ENCODE measurements at places on chromosomes 3 and 15. TPM values are rescaled to one million over a fixed set of nuclear protein-coding genes. Genes with fewer than 3 reads are reported as not detected.

- peak overlapping the region; percentile 32 for H3K27ac ChIP-seq
- no peak overlapping the region for H3K4me3 ChIP-seq
- peaks cover 4% of the 10 kb centered on the region for H3K4me1 ChIP-seq
- H3K36me3 ChIP-seq, result no peaks in the 10 kb centered on the region
- DNase-seq, result peak; percentile 79
Observed at GRCh38 chr15:64740311-64741170, 34.8 kb downstream of the RBPMS2 start.

- peak overlapping the region; percentile 11 for H3K27ac ChIP-seq
- H3K4me3 ChIP-seq, result peak overlapping the region; percentile 95
- peaks cover 5% of the 10 kb centered on the region for H3K4me1 ChIP-seq
- no peaks in the 10 kb centered on the region for H3K36me3 ChIP-seq
- peak; percentile 44 for DNase-seq
Observed at GRCh38 chr15:41333026-41333562, 413 bp downstream of the NUSAP1 start.

DNA sequence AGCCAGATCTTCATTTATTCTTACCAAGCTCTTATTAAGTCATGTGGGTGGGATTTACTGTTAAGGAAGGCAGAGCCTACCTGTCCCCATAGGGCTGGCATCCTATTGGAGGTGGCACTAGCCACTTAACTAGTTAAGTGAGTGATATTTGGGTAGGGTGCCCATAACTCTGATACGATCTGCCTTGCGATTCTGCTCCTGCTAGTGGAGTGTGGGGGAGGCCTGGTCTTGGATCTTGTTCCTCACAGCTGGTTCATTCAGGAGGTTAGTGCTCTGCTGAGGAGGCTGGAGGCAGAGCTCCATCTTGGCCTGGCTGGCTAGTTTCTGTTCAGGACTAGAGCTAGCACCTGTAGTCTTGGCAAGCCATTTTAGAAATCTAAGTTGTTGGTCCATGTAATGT lies 9.3 kb downstream of the BAHD1 start:
- no peak overlapping the region for H3K4me3 ChIP-seq
- no peaks in the 10 kb centered on the region for H3K4me1 ChIP-seq
- no peak overlapping the region for H3K27ac ChIP-seq

- no peaks in the 10 kb centered on the region for H3K36me3 ChIP-seq
- H3K27ac ChIP-seq, result no peak overlapping the region
- H3K4me1 ChIP-seq, result no peaks in the 10 kb centered on the region
Observed at GRCh38 chr3:177476921-177477435, 279.7 kb upstream of the TBL1XR1 start.

DNA sequence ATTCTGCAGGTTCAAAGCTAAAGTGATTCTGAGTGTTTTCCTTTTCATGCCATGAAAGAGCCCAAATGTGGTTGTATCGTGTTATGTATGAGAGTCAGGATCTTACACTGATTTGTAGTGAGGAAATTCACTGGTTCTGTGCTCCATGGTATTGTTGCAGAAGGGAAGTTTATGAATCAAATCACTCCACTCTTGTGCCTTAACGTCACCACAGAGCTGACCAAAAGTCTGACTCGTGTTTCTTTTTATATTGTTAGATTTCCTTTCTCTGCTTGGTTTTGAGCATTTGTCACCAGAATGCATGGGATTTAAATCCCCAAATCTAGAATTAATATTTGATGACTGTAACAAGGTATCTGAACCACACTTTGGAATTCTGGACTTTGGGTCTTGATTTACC lies 29.1 kb upstream of the SLC30A4 start:
- no peaks in the 10 kb centered on the region for H3K27me3 ChIP-seq
- H3K36me3 ChIP-seq, result no peaks in the 10 kb centered on the region
- H3K4me1 ChIP-seq, result no peaks in the 10 kb centered on the region
- H3K4me3 ChIP-seq, result no peak overlapping the region
- no peak for DNase-seq
- no peak overlapping the region for H3K27ac ChIP-seq

GRCh38 chr3:171176244-171176933 lies 149.9 kb upstream of the SLC2A2 start:
- DNase-seq, result no peak
- peaks cover 4% of the 10 kb centered on the region for H3K4me1 ChIP-seq
- no peak overlapping the region for H3K4me3 ChIP-seq
- H3K27me3 ChIP-seq, result no peaks in the 10 kb centered on the region
- no peak overlapping the region for H3K27ac ChIP-seq

DNA sequence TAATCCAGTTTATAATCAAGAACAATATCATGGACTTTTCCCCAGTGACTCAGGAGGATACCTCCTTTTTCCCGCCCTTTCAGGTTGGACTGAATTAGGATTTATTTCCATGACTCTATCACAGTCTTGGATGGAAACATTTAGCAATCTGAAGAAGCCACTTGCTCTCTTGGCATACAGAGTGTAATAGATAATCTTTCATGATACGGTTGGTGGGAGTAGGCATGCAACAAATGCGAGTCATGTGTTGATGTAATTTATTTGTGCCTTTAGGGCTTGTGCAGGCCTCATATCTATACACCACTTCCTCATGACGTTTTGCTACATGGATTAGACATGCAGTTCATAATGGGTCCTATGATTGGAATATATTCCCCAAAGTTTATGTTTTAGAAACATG lies 54.2 kb upstream of the MCTP2 start:
- no peaks in the 10 kb centered on the region for H3K4me1 ChIP-seq
- H3K36me3 ChIP-seq, result no peaks in the 10 kb centered on the region
- no peak overlapping the region for H3K27ac ChIP-seq

GRCh38 chr15:62277816-62278394 lies 112.8 kb upstream of the C2CD4B start:
- no peak for DNase-seq
- H3K4me1 ChIP-seq, result no peaks in the 10 kb centered on the region
- H3K27ac ChIP-seq, result no peak overlapping the region
- no peaks in the 10 kb centered on the region for H3K36me3 ChIP-seq
- H3K4me3 ChIP-seq, result no peak overlapping the region
- H3K27me3 ChIP-seq, result no peaks in the 10 kb centered on the region

DNA sequence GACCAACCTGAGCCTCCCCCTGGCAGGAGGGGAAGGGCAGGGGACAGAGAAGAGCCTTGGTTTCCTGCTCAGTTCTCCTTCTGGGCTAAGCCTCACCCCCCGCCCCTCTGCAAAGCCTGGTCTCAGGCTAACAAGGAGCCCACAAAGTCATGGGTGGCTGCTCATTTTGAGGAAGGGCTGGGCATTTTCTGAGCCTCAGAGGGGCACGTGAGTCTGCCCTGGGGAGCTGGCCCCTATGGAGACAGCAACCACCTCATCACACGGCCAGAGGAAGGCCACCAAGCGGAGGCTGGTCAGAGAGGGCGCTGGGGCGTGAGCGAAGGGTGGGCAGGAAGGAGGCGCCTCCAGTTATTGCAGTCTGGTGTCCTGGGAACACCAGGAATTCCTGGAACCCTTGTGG lies 18.7 kb downstream of the ABTB1 start:
- H3K27ac ChIP-seq, result no peak overlapping the region
- H3K4me3 ChIP-seq, result no peak overlapping the region
- peak; percentile 57 for DNase-seq
- H3K4me1 ChIP-seq, result no peaks in the 10 kb centered on the region
- no peaks in the 10 kb centered on the region for H3K27me3 ChIP-seq

DNA sequence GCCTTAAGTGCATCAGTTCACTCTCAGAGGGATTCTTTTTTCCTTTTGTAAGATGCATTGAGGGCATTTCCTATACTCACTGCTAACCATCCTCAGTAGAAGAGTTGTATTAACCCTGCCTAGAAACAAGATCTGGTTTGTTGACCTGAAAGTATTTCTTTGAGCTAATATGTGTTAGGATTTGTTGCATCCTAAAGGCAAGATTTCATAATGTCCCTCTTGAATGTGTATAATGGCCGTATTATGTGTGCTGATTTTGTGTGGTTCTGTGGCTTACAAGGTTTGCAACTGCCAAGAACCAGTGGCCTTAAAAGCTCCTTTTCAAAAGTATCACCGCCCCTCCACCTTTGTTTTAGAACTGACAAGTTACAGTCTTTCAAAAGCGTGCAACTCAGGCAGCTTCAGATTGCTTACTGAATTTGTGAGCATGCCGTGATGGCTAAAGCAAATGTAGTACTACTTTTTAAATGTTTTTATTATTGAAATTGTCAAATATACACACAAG lies 182.0 kb upstream of the BHLHE40 start:
- no peak overlapping the region for H3K4me3 ChIP-seq
- no peak overlapping the region for H3K27ac ChIP-seq
- H3K27me3 ChIP-seq, result no peaks in the 10 kb centered on the region
- peaks cover 4% of the 10 kb centered on the region for H3K4me1 ChIP-seq
- peaks cover 25% of the 10 kb centered on the region for H3K36me3 ChIP-seq

GRCh38 chr3:16795581-16795980 lies 89.2 kb upstream of the PLCL2 start:
- H3K36me3 ChIP-seq, result no peaks in the 10 kb centered on the region
- DNase-seq, result no peak
- H3K27ac ChIP-seq, result no peak overlapping the region

DNA sequence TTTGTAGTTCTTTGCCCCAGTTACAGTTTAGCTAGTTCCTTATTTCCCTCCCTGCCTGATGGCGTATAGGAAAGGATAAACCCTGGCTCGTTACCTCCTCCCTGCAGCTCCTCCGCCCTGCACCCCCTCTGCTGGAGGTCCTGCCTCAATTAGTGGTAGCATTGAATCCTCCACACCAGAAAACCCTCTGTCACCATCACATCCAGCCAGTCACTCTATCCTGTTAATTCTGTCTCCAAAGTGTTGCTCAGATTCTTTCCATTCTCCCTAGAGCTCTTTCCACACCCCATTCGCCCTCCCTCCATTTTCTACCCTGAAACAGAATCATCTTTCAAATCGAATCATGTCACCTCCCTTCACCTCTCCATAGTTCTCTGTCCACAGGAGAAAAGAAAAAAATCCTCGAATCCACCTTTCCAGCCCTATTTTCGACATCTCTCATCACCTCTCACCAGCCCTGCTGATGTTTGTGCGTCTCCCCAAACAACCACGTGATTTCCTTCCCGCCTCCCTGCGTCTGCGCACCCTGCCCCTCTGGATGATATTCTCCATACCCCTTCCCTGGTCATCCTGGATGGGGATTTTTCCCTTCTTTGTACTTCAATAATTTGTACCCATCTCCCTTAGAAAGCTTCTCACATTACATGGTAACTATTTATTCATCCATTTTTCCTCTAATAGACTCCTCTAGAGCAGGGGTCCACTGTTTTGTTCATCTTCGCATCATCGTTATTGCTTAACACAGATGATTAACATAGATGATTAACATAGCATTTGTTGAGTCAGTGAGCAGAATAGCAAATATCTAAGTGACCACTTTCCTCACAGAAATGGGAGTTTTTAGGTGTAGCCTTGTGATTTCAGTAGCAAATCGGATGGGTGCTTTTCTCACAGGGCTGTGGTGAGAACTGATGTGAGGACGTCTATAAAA lies 37.1 kb downstream of the MAP3K13 start:
- H3K27ac ChIP-seq, result no peak overlapping the region
- H3K4me3 ChIP-seq, result no peak overlapping the region
- H3K4me1 ChIP-seq, result peaks cover 4% of the 10 kb centered on the region
- DNase-seq, result no peak

GRCh38 chr3:31936420-31937060 lies 44.5 kb downstream of the OSBPL10 start:
- H3K4me1 ChIP-seq, result peaks cover 7% of the 10 kb centered on the region
- H3K36me3 ChIP-seq, result no peaks in the 10 kb centered on the region
- no peak for DNase-seq
- H3K27ac ChIP-seq, result no peak overlapping the region
- no peaks in the 10 kb centered on the region for H3K27me3 ChIP-seq
- no peak overlapping the region for H3K4me3 ChIP-seq

GRCh38 chr3:69579306-69580041 lies 159.8 kb upstream of the MITF start:
- no peak overlapping the region for H3K4me3 ChIP-seq
- no peak overlapping the region for H3K27ac ChIP-seq
- H3K4me1 ChIP-seq, result no peaks in the 10 kb centered on the region
- H3K36me3 ChIP-seq, result no peaks in the 10 kb centered on the region
- no peak for DNase-seq
- no peaks in the 10 kb centered on the region for H3K27me3 ChIP-seq

DNA sequence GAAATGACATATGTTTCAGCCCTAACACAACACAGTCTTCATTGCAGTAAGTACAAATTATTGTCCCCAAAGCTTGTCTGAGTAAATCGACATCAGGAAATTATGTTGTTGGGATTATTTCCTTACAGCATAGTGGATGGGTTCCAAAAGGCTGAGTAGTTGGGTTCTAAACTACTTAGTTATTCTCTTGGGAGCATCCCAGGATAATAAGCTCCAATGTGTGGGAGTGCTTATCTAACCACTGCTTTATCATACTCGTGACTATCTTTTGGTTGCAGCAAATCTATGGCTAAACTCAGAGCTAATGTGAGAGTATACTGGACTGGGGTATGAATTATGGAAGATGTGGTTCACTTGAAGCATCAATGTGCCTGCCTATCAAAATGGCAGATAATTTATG lies 128.5 kb downstream of the RBMS3 start:
- no peak overlapping the region for H3K4me3 ChIP-seq
- H3K36me3 ChIP-seq, result no peaks in the 10 kb centered on the region
- DNase-seq, result no peak
- no peaks in the 10 kb centered on the region for H3K27me3 ChIP-seq

DNA sequence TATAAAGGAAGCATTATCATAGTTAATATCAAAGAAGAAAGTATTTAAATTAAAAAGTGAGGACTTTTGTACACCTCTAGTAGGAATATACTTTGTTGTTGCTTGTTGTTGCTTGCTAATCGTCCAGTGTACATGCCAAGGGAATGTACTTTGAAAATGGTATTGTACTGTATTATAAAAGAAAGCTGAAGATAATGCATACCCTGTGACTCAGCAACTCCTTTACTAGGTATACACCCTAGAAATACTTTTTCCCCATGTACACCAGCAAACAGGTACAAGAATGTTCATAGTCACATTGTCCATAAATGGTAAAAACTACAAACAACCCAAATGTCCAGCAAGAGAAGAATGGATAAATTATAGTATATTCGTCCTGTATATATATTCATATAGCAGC lies 12.0 kb downstream of the TTBK2 start:
- H3K27me3 ChIP-seq, result no peaks in the 10 kb centered on the region
- H3K4me3 ChIP-seq, result no peak overlapping the region
- H3K4me1 ChIP-seq, result no peaks in the 10 kb centered on the region

DNA sequence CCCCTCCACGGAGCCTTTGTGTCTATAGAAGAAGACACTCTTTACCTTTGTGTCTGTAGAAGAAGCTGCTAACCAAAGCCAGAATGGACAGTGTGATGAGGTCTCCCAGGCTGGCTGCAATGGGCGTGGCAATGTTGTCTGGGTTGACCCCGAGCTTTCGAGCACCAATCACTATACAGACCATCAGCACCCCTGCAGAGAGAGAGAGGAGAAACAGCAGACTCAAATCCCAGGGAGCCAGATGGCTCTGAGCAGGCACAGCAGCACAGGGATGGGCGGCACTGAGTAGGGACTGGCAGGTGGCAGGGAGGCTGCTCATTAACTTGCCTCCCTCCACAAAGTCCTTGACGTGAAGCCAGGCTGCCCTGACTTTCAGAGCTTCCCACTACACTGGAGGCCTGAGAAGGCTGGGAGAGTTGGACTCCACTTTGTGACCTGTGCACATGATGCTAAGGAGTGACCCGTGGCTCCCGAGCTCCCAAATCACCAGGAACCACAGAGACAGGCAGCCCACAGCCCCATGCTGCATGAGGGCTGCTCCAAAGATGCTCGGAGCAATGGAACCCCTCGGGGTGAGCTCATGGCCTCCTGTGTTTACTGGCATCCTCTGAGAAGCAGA lies 53.9 kb downstream of the ROPN1B start:
- no peak overlapping the region for H3K4me3 ChIP-seq
- H3K36me3 ChIP-seq, result peaks cover 6% of the 10 kb centered on the region

SMAD6 gene
- 15.4 TPM for polyA plus RNA-seq

MOBP gene
- not detected for polyA plus RNA-seq

ITPR1 gene
- polyA plus RNA-seq, result 30.2 TPM

RBP2 gene
- 13.5 TPM for polyA plus RNA-seq

Data from kidney (tissue), 22 donors.